ENCODE measurements at places on chromosomes 3 and 15.

- no peak for DNase-seq
Measured at GRCh38 chr3:87949879-87950208, 109.0 kb downstream of the CGGBP1 start.

- DNase-seq = no peak
Measured at GRCh38 chr3:183435661-183436060, 7.2 kb upstream of the MCF2L2 start.

- DNase-seq = no peak
Measured at GRCh38 chr3:14801668-14802380, 16.9 kb upstream of the FGD5 start.

DNA sequence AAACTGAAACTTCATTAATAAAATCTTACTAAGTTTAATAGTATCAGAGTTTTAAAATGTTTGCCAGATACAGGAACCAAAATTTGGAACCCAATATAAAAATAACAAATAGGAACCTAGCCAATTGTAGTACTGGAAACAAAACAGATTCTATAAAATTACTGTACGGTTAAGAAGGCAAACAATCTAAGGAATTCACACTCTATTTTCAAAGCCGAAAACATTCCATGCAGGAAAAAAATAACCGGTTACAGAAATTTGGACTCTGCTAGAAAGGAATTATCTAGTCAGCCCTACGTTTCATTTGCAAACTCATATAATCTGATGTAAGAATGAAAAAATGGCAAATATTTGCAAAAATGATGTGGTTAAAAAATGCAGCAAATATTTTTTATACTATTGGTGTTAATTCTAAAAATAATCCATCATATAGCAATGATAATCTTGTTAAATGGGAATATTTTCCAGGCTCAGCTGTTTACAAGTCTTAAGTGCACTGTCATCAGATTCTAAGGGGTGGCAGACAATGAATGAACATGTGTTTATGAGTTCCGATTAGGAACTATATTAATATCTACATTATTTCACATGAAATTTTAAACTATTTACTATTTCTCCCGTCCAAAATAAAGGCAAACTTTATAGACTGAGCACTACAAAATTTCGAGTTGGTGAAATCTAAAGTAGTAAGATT lies 58.1 kb downstream of the DCBLD2 start:
- no peak for DNase-seq

DNA sequence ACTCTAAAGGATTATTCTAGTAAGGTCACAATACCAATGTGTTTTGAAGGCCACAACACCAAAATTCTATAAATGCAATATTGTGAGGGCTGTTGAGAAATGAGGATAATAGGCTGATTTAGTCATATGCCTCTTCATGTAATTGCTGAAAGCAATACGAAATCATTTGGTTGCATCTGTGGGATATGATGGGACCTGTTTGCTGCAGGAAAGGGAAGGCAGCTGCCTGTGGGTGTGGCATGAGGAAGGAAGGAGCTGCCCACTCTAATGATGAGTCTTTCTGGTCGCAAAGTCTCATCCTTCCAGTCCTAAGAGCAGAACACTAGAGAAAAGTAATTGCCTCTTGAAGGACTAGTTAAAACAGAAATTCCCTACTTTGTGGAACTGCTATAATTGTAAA lies 245.3 kb upstream of the ZPLD1 start:
- DNase-seq = no peak

- peak; percentile 5 for DNase-seq
Measured at GRCh38 chr15:44427756-44428724, 611 bp downstream of the CTDSPL2 start.

GRCh38 chr15:47184908-47185801 lies 532.1 kb upstream of the SEMA6D start:
- no peak for DNase-seq

GRCh38 chr3:50272911-50273688 lies 4.2 kb downstream of the SEMA3B start:
- DNase-seq = peak; percentile 69

DNA sequence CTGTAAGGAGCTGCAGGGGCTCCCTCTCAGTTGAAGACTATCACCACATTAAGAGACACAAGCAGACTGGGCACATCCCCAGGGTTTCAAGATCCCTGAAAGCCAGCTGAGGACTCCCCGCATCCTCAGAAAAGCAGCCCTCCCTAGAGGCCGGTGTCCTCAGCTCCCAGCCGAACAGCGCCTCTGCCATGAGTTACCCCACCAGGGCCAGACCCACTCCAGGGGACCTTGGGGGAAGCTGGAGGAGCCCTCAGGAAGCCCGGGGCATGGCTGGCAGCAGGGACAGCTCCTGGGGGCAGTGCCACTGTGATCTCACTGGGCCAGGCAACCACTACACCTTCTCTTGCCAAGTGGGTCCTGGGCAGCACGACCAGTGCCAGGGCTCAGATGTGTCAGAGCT lies 8.1 kb downstream of the KLF15 start:
- no peak for DNase-seq

DNA sequence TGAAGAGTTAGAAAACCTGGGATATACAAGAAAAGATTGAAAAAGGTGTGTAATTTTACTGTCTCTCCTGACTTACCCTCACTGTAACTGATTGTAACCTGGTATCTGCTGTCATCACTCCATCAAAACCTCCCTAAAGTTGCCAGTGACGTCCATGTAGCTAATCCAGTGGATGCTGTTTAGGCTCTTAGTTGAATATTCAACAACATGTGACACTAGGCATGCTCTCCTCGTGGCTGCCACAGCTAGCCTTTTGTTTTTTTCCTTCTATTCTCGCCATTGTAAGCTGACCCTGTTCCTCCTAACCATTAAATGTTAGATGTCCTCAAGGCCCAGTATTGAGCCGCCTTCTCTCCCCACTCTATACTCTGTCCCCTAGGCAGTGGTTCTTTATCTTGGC lies 41.6 kb downstream of the GADL1 start:
- no peak for DNase-seq

GRCh38 chr3:32882603-32883025 lies 64.8 kb downstream of the TRIM71 start:
- no peak for DNase-seq

GRCh38 chr15:33027306-33028035 lies 167.0 kb downstream of the FMN1 start:
- DNase-seq = no peak

DNA sequence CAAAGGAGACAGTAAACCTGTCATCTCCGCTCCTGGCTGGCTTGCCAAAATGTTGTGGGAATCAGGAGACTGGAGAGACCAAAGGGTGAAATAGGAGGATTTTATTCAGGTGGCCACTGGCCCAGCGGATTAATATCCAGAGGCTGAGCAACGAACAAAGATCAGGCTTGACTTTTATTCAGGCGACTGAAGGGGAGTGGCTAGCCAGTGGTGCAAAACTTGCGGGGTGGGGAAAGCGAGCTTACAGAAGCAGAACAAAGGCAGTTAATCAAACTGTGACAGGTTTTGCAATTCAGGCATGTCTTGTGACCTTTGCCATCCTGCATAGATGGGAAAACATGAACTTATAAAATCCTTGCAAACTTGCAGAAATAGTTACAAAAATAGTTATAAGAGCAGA lies 19.8 kb upstream of the ACAD9 start:
- no peak for DNase-seq

GRCh38 chr3:66497288-66497984 lies 3.4 kb downstream of the LRIG1 start:
- no peak for DNase-seq

- no peak for DNase-seq
Measured at GRCh38 chr15:29822684-29823459, 604 bp upstream of the TJP1 start.

GRCh38 chr3:153130312-153130977 lies 31.6 kb upstream of the RAP2B start:
- no peak for DNase-seq

- DNase-seq = no peak
Measured at GRCh38 chr15:62068071-62068809, 1.5 kb downstream of the C2CD4A start.

DNA sequence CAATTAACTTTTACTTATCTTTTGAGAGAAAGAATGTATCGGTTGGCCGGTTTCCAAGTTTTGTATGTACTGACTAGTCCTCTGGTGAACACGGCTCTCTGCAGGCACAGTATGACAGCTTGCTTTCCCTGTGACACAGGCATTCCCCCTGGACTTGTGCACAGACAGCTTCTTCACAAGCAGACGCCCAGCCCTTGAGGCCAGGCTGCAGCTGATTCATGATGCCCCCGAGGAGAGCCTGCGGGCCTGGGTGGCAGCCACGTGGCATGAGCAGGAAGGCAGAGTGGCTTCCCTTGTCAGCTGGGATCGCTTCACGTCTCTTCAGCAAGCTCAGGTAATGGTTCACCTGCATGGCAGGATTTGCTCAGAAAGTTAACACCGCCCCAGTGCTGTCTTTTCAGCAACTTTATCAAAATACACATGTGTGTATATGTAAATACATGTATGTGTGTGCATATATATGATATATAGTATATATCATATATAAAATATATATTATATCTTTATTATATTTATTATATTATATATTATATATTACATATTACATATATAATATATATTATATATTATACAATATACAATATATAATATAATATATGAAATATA lies 25.5 kb downstream of the FAN1 start:
- no peak for DNase-seq

- DNase-seq = no peak
Measured at GRCh38 chr3:12302564-12302963, 13.7 kb downstream of the PPARG start.

DNA sequence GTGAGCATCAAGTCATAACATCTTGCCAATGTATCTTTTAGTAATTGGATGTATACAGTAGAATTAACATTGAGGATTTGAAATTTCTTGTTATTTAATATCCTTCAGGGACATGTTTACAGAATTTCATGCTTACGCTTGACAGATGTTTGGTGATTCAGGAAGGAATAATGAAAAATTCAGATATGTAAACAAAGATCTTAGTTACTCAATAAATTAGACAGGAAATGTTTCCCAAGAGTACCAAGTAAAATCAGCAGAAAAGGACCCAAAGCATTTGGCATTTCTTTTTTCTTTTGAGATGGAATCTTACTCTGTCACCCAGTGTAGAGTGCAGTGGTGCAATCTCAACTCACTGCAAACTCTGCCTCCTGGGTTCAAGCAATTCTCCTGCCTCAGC lies 4.7 kb upstream of the COL6A5 start:
- DNase-seq = no peak

DNA sequence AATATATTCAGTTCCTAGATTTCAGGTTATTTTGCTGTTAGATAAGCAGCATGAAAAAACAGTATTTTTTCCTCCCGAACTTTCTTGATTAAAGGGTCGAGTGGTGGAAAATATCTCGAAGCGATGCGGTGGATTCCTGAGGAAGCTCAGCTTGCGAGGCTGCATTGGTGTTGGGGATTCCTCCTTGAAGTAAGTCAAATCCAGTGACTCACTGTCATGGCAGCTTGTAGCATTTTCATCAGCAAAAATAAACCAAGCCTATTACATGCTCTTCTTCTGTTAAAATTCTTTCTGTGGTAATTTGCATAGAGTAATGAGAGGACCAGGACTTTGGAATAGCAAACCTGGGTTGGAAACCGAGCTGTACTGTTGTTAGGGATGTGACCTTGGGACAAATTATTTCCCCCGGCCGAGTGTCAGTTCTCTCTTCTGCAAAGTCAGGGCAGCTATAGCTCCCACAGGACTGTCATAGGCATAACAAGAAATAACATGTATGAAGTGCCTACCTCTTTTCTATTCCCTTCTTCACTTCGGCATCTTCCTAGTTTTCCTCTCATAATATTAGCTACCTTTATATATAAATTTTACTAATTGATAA lies 75.6 kb downstream of the UBP1 start:
- DNase-seq = no peak

DNA sequence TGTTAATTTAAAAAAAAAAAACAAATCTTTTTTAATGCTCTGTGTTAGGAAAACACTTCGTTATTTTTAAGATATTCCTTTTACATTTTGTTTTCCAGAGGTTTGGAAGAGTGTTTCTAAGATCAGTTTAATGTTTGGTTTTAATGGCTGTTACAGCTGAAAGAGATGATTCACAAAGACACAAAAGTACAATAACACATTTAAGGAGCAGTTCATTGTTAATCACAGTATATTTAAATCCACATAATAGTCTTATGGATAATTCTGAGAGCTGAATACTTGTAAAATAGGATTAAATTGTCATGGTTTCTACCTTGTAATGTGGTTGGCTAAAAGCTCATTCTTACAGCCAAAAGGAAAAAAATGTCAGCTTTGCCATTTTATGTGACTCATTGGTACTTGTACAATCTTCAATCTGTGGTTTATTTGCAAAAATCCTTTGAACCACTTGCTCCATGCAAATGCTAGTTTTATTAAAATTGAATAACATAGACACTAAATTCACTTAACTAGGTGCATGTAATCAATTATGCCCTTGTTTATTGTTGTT lies 426.4 kb downstream of the NLGN1 start:
- DNase-seq = no peak

DNA sequence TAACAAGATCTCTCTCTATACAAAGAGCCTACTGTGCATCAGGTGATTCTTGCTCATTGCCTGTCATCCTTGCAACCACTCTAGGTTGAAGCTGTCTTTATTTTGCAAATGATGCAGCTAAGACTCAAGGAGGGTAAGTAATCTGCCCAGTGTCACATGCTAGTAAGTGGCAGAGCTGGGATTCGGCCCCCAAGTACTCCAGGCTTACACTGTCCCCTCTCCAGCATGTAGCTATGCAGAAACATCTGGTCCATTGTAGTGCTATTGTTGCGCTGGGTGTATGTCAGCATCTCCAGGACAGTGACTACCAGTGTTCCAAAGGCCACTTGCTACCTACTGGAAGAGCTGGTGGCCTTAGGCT lies 248.9 kb downstream of the SLCO3A1 start:
- DNase-seq = no peak

Data from right renal pelvis (tissue), 4 donors.